ENCODE measurements at places on chromosomes 1 and 21.

DNA sequence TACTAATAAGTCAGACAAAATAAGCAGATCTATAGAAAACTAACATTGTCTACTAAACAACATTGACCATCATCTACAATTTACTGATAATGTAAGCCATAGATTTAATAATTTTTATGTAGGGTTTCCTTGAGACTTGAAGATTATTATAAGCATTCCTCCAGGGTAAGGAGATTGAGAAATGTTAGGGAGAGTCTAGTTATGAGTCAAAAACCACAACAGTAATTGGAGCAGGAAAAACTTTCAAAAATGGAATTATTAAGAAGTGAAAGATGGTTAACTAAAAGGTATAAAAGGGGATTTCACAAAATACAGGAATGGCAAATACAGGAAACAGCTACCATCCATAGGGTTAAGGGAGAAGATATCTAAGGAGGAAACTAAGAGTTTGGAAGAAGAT is 12.4 kb upstream of the UHMK1 start:
- DNase-seq: no peak

- no peak for DNase-seq
These were observed 20.9 kb upstream of the NCMAP start for GRCh38 chr1:24535021-24535424.

- no peak for DNase-seq
These were observed 3.3 kb downstream of the RGS16 start for GRCh38 chr1:182600745-182601415.

GRCh38 chr1:206464456-206464964 is 5.8 kb upstream of the IKBKE start:
- peak; percentile 47 for DNase-seq

GRCh38 chr1:9315411-9316079 is 22.9 kb downstream of the SPSB1 start:
- no peak for DNase-seq

DNA sequence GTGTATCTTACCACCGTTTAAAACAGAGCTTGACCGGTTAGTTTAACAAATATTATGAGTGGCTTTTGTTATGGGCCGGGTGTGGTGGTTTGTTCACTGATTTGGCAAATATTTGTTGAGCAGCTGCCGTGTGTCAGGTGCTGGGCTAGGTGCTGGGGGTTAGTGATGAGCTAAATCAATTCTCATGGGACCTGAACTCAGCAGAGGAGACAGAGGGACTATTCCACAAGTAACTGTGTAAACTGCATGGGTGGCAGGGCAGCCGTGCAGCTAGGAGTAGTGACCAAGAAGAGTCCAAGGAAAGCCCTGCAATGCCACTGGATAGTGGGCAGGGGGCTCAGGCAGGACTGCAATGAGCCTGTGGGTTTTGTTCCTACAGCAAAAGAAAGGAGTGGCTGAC is 11.2 kb upstream of the C2CD2 start:
- no peak for DNase-seq

GRCh38 chr1:28885472-28885877 is 28.9 kb upstream of the EPB41 start:
- DNase-seq: no peak

GRCh38 chr1:1137256-1138045 is 21.6 kb upstream of the C1orf159 start:
- DNase-seq: no peak

- DNase-seq: no peak
These were observed 170.5 kb downstream of the PTPRU start for GRCh38 chr1:29406814-29407213.

GRCh38 chr1:164325786-164326185 is 233.2 kb upstream of the PBX1 start:
- DNase-seq: no peak

- DNase-seq: peak; percentile 82
These were observed 6.1 kb downstream of the STRIP1 start for GRCh38 chr1:110040548-110040947.

- DNase-seq: no peak
These were observed 19.2 kb downstream of the S100A7 start for GRCh38 chr1:153441238-153441755.

DNA sequence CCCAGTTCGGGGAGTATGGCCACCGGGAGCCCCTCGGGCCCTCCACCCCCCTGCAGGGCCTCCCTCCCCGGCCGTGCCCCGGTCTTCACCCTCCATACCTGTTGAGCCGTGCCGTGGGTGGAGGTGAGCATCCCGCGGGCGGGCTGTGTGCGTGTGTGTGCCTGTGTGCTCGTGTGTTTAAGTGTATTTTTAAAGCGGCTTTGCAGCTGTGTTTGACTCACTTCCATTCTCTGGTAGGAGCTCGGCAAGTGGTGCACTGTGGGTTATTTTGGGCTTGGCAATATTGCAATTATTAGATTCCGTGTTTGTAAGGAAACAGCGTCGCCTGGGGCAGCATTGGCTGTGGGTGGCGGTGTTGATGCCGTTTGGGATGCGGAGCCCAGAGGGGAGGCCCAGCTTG is 20.3 kb upstream of the PLCH2 start:
- DNase-seq: peak; percentile 48

GRCh38 chr1:5847013-5847659 is 145.1 kb downstream of the NPHP4 start:
- no peak for DNase-seq

DNA sequence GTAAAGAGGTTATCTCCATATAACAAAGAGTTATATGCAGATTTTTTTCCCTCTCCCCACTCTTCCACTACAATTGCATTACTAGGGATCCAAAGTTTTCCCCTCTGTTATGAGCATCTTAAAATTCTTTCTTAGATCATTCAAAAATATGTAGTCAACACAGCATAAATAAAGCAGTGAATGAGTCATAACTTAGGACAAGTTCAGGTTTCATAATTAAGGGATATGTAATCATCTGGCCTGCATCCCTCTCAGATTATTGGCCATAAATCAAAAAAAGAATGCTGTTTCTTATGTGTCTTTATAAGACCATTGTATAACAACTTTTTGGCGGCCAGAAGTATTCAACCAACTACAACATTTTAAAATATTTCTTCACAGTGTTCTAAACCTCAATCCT is 1526.1 kb downstream of the KCNT2 start:
- no peak for DNase-seq

DNA sequence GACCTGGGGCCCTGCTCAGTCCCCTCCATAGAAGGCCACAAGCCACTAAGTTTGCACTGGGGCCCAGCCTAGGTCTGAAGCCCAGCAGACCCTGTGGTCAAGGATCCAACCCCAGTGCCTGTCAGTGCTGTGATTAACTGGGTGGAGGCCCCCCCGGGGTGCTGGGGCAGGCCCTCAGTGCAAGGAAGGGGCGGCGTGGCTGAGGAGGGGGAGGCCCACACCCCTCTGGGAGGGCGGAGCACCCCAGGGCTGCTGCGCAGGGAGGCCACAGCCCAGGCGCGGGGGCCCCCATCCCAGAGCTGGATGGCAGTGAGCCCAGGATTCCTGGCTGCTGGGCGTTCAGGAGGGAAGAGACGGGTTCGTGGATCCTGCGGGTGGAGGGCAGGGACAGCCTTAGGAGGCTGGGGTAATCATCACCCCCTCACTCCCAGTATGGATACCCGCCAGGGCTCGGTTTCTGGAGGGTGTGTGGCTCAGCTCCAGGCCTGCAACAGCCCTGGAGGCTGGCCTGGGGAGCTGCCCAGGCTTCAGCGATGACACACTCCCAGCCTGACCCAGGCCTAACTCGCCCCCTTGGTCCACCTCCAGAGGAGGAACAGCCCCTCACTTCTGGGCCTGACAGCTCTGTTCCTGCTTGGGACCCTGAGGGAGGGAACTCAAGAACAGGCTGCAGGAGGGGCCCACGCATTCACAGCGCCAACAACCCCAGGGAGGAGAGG is 890 bp downstream of the GJC2 start:
- DNase-seq: peak; percentile 28

- DNase-seq: peak; percentile 8
These were observed 80.3 kb downstream of the RUNX3 start for GRCh38 chr1:24849672-24850295.

DNA sequence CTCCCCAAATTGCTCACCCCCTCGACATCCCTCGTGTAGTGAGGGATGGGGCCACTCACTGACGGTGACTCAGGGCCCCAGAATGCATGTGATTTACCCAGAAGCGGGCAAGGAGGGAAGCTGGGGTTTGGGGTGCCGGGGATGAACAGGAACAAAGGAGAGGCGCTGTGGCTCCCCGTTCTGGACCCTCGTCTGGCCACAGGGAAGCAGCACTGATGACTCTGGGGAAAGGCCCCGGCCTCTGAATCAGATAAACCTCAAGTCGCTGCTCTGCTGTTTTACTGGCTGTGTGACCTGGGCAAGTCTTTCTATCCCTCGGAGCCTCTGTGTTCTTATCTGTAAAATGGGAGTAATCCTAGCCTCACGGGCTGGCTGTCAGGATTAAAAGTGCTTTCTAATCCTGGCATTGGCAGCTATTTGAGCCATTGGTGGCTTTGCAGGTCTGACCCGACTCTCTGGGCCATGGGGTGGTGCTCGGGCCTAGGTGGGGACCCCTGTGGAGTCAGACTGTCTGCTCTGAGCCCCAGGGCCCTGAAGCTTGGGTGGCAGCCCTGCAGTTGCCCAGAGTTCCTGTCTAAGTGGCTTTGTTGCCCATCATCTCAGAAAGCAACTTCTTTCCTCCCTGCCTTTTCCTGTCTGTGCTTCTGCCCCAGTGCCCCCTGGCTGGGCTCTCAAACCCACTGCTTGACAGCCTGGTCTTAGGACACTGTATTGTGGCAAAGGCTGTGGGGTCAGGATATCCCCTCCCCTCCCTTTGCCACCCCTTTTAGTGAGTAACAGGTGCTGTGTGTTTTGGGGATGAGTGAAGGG is 5.5 kb downstream of the TNFRSF1B start:
- DNase-seq: no peak

- DNase-seq: no peak
These were observed 222.8 kb upstream of the ZRANB2 start for GRCh38 chr1:71303617-71304041.

- no peak for DNase-seq
These were observed 16.0 kb downstream of the RAP1GAP start for GRCh38 chr1:21652937-21653743.

DNA sequence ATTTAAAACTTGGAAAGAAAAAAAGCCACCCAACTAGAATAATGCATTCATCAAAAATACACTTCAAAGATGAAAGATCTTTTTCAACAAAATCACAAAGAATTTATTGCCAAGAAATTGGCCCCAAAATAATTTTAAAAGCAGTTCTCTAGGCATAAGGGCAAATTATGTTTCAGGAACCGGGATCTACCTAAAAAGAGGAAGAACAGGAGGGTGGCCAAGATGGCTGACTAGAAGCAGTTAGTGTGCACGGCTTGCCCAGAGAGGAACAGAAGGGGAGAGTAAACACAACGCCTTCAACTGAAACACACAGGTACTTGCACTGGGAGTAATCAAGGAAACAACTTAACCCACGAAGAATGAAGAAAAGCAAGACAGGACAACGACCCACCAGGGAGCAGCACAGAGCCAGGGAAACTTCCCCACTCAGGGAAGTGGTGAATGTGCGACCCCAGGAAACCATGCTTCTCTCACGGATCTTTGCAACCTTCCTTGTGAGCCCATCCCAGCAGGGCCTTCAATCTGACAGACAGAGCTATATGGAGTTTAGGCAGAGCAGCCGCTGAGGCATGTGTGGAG is 46.1 kb downstream of the ACKR1 start:
- no peak for DNase-seq

DNA sequence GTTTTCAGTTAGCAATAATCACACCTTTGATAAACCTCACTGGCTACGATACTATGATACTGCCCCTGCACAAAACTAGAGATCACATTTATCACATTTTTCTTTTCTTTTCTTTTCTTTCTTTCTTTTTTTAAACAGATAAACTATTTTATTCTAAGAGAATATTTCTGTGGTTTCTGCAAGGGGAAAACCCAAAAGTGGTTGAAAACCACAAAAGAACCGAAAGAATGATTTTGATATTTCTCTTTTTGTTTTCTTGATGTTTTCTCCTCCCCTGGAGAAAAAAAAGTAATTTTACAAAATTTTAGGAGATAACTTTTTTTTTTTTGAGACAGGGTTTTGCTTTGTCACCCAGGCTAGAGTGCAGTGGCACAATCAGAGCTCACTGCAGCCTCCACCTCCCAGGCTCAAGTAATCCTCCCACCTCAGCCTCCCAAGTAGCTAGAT is 18.4 kb upstream of the FRRS1 start:
- DNase-seq: no peak

GRCh38 chr21:41926807-41927171 is 27.0 kb downstream of the C2CD2 start:
- DNase-seq: no peak

GRCh38 chr1:101257500-101258325 is 20.9 kb downstream of the S1PR1 start:
- no peak for DNase-seq

- no peak for DNase-seq
These were observed 21.4 kb downstream of the KDM5B start for GRCh38 chr1:202786804-202787203.

DNA sequence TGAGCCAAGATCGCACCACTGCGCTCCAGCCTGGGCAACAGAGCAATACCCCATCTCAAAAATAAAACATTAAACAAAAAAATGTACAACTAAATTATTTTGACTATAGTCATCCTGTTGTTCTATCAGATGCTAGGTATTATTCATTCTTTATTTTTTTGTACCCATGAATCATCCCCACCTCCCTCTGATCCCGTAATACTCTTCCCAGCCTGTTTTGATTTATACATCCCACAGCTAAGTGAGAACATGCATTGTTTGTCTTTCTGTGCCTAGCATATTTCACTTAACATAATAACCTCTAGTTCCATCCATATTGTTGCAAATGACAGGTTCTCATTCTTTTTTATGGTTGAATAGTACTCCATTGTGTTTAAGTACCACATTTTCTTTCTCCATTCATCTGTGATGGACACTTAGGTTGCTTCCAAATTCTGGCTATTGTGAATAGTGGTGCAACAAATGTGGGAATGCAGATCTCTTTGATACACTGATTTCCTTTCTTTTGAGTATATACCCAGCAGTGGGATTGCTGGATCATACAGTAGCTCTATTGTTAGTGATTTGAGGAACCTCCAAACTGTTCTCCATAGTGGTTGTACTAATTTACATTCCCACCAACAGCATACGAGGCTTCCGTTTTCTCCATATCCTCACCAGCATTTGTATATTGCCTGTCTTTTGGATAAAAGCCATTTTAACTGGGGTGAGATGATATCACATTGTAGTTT is 84.4 kb downstream of the MACF1 start:
- no peak for DNase-seq

DNA sequence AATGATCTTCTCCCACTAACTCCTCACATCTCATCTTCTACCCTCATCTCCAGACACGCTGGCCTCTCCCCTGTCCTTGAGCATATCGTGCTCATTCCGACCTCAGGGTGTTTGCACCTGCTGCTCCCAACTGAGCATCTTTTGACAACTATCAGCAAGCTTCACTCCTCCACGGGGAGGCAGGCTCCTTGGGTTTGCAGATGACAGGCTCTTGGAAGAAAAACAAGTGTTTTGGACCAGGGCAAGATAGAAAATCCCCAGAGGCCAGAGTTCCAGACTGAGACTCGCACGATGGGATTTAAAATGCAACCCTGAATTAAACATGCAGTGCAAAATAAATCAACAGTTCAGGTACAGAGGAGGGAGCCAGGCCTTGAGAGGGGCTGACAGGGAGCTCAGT is 246.7 kb downstream of the PTPRU start:
- DNase-seq: no peak

GRCh38 chr1:245807306-245807705 is 652.5 kb downstream of the KIF26B start:
- no peak for DNase-seq
